ENCODE measurements at places on chromosomes 3 and 15.
A peak's percentile ranks its signal among the peaks of the same experiment; 100 is the strongest.

DNA sequence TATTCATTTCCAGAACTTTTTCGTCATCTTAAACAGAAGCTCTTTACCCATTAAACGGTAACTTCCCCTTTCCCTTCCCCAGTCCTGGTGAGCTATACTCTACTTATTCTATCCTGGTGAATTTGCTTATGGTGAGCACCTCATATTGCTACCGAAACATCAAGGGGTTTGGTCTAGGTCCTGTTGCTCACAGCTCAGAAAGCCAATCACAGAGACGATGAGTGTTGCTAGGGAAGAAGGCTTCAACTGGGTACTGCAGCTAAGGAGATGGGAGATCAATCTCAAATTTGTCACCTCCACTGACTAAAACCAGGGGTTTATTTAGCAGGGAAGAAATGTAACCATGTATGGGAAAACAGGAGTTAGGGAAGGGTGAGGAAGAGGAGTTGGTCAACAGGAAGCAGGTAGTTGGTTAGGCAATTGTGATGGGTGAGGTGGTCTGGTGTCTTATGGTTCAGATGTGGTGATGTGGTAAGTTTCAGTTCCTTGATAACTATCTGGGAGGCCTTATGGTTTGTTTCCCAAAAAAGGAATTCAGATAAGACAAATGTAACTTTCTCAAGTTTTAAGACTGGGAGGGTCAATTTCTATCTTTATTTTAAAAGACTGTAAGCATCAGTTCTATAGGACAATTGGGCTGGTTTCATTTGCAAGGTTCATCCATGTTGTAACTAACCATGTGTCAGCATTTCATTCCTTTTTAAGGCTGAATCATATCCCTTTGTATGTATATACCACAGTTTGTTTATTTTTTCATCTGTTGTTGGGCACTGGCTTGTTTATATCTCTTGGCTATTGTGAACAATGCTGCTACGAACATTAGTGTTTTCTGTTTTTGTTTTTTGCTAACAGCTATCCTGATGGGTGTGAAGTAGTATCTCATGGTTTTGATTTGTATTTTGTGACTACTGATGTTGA lies 24.3 kb downstream of the ARHGAP11B start:
- no peak for DNase-seq

GRCh38 chr3:9347887-9348286 lies 15.0 kb upstream of the THUMPD3 start:
- DNase-seq: no peak

DNA sequence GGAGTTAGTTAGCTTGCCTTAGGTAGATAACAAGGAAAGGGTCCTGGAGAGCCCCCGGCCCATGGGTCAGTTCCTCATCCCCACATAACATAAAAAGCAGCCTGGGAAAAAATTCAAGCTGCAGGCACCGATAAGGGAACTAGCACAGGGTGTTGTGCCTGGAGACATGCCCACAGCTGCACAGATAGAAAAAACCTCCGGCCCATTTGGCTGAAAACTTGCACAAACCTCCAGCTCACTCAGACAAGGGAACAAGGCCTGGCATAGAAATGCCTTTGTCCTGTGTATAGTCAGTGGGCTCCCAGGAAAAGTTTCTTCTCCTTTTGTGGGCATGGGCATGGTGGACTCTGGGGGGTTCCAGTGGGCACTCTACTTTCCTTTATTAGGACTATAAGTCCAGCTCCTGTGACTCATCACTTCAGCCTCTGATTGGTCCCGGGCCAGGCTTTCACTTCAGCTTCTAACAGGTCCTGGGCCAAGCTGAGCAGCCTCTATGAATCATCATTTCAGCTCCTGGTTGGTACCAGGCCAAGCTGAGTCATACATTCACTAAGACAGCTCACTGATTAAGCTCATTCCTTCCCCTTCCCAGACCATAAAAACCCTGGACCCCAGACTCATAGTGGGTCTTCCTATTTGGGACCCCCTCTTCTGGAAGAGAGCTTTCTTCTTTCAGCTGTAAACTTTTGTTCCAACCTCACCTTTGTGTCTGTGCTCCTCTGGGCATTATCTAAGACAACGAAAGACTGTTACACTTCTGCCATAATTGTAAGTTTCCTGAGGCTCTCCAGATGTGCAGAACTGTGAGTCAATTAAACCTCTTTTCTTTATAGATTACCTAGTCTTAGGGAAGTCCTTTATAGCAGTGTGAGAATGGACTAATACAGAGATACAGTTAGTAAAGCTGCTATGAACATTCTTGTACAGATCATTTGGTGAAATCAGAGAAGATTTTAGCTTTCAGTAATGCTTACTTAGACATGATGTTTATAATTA lies 348.0 kb upstream of the DPPA4 start:
- peak; percentile 94 for DNase-seq

DNA sequence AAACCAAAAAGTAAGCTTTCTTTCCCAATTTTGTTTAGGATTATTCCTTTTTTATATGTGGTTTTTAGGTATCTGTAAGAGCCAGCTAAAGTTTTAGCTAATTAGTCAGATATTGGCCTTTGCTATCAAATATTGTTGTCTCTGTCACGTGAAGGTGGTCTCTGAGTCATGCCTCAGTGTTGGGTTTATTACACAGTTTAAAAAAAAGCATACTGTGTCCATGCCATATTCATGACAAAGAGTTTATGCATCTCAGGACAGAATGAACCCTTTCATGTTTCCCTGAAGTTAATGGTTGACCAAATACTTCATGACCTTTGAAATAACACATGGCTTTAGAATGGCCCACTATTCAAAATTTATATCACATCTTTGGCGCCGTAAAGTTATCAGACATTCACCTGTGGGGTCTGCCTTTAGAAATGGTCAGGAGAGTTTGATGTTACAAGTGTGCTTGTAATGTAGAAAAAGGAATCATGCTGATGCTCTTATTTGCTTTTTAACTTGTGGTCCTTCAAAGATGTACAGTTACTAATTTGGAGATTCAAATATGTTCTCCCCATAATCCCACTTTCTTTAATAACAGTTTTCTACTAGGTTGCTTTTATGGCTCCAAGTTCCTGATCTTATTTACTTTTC lies 101.5 kb downstream of the MYRIP start:
- no peak for DNase-seq

DNA sequence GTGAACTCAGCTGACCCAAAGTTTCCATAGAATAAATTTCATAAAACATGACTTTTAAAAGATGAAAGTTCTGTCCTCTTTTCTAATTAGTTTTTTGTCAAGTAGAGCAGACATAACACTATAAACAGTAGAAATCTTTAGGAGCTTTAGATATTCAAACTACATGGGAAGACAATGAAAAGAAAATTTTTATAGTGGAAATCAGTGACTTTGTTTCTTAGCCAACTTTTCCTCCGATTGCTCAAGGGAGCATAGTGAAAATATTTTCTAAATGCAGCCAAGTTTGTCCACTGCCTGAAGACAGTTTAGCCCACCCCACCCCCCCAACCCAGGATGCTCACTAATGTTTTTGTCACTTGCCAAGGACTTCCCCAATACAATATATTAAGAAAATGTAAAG lies 114.9 kb downstream of the PLD1 start:
- no peak for DNase-seq

DNA sequence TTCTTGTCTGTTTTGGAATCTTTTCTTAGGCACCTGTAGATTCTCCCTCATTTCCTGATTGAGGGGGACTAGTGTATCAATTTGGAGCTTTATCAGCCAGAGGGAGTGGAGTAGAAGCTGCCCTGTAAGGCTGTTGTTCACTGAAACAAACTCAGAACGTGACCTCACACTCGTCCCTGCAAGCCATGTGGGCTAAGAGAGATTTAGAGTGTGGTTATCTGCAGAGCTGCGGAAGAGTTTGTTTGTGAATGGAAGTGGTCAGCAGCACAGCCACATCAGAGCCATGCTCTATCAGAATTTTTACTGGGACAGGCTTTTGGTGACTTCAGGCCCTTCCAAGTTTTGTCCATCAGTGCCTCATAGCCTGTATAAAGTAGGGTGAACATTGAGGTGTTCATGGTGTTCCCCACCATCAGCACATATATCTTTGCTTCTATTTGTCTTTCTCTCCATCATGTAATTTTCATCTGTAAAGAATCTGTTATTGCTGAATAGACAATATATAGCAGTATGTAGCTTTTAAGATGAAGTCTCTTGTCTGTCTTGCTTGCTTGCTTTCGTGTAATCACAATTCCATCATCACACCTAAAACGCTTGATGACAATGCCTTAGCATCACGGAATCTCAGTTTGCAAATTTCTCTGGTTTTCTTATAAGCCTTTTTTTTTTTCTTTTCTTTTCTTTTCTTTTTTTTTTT lies 37.0 kb downstream of the LARS2 start:
- no peak for DNase-seq

DNA sequence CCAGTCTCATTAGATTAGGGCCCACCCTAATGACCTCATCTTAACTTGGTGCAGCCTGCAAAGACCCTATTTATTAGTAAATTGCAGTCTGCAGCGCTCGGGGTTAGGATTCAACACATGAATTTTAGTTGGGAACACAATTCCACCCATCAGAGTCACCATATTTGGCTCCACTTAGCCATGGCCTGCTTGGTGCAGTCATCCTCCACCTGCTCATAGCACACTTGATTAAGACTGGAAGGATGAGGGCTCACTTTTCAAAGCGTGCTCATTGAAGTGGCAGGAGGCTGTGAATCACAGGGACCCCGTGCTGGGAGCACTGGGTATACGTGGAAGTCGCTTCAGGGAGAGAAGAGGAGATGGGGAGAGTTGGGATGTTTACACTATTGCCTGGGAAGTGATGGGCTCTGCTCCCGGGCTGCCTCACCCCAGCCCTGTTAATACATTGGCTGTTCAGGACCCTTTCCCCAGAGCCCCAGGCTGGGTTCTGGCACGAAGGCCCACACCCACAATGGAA lies 68.2 kb downstream of the ASB7 start:
- no peak for DNase-seq

DNA sequence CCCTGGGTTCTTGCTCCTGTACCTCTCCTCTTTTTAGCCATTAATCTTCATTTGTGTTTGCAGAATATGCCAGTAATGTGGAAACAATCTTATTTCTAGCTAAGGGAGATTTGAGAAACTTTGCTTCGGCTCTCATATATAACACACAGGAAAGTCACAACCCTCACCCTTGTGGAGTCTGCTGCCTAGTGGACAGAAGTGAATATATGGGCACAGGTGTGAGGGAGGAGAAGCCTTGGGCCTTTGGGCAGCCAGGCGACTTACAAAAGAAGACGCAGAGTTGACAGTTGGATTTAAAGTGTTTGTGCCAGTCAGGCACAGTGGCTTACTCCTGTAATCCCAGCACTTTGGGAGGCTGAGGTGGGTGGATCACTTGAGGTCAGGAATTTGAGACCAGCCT lies 181.8 kb upstream of the TBL1XR1 start:
- no peak for DNase-seq
